ENCODE measurements at places on chromosomes 7 and 10.

DNA sequence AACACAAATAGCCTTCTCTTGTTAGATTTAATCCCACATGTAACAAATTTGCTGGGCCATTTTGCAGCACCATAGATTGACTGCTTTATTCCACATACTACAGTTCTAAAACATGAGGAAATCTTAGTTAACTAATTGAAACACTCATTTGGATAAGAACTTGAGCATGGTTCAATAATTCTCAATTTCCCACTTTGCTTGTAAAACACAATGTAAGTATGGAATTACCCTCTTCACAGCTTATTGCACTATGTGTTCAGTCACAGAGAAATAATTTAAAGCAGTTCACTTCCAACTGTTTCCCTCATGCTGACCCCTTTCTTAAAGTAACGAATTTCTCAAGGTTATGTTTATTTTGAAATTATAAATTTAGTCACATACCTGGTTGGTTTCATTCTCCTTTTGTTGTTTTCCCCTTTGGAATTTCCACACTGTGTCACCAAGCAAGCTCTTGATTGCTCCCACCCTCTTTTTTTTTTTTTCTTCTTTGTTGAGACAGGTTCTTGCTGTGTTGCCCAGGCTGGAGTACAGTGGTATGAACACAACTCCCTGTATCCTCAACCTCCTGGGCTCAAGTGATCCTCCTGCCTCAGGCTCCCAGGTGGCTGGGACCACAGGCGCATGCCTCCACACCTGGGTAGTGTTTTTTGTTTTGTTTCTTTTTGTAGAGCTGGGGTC, 425.4 kb downstream of the EXOC4 start:
- no peak for DNase-seq

GRCh38 chr10:44807451-44807850, 103.7 kb upstream of the TMEM72 start:
- DNase-seq = no peak

DNA sequence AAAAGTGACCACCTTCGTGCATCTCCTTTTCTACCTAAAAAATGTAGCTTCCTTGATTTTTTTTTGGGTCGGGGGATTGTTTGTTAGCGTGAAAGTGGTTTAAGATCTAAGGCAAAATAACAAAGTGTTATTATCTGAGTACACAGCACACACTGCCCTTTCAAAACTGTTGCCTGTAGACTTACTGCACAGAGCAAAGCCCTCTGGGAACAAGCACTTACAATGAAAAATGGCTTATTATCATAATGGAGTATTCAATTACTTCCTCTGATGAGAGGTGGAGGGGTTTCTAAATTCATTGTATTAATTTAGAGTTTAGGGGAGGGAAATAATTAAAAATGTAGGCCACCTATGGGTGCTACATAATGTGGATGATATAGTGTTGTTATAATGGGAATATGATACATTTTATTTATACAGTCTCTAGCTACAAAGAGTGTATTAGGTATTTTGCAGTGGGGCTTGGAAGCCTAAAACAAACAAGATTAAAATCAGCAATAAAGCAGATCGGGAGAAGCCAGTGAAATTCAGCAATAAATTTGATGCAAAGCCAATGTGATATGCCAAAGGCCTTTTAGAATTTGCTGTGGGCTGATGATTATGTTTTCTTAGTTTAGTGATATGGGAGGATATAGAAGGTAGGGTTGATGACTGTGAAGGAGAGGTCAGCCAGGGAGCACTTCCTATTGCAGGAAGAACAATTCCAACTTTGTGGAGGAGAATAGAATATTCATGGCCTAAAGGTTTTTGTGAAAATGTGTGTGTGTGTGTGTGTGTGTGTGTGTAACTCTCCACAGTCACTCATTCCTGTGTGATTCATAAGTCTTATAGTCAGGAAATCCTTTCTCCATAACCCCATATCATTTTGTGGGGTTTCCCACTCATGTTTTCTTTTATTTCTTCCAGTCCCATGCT, 17.7 kb upstream of the EXOC4 start:
- no peak for DNase-seq

DNA sequence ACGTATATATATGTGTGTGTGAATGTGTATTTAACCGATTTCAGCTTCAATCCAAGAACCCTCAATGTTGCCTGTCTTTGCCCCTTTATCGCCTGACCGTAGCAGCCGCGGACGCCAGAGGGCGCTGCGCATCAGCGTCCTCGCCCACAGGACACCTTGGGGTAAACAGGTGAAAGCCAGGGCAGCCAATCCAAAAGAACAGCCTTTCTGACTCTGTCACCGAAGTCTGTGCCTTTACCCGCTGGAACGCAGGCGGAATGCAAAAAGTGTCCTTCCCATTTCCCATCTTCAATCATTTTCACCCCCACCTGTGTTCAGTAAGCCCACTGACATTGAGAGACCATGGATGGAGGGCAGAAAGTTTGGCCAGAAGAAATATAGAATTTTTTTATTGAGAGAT, 3.6 kb downstream of the NXPH1 start:
- no peak for DNase-seq

DNA sequence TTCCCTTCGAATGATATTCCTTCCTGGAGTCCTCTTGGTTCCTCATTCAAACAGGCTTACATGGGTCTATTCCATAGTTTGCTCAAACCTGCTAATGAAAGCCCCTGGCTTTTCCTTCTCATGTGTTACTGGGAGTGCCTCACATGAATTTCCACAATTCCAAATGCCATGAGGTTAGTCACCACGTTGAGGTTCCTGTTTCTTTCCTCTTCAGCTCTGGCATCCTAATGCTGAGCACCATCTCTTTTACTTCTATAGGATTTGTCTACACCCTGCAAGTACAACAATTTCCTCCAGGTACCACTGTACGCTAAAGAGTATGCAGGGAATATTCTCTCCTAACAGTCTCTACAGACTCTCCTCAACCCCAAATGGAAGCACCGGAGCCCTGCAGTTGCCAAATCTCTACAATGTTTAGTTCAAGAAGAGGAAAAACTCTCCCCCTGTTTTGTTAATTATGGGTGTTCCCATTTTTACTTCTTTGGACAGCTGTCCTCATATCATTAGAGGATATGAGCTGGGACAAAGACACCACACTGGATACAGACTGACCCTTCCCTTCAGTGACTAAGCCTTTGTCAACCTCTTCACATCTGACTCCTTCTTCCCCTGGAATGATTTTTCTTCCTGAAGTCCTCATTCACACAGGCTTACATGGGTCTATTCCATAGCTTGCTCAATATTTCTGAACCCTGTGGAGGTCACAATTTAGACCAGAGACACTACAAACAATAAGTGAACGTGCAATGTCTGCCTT, 145.8 kb upstream of the BET1 start:
- DNase-seq = no peak

DNA sequence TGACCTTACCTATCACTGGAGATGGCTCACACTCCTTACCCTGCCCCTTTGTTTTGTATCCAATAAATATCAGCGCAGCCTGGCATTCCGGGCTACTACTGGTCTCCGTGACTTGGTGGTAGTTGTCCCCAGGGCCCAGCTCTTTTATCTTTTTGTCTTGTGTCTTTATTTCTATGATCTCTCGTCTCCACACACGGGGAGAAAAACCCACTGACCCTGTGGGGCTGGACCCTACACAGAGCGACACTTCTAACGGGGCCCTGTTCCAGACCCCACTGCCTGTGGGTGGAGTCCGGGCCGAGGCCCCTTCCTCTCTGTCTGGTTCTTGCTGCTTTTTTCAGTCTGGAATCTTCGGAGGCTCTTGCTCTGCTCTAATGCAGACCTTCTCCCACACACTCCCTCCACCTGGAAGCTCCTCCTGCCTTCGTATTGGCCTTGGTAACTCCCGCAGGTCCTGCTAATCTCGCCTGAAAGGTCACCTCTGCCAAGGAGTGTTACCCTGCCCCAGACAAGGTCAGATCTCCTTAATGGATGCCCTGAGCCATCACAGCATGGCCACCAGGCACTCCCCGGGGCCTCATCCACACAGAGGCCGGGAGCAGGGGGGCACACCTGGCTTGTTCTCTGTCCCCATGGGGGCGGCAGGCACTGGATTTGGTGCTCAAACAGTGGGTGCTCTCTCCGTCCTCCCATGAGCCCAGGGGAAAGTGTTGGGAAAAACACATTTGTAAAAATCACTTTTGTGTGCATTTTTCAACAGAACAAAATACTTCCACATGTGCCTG, 531.7 kb downstream of the PTPRN2 start:
- no peak for DNase-seq

- no peak for DNase-seq
These were observed 491.0 kb downstream of the PTPRN2 start for GRCh38 chr7:158096582-158096981.

DNA sequence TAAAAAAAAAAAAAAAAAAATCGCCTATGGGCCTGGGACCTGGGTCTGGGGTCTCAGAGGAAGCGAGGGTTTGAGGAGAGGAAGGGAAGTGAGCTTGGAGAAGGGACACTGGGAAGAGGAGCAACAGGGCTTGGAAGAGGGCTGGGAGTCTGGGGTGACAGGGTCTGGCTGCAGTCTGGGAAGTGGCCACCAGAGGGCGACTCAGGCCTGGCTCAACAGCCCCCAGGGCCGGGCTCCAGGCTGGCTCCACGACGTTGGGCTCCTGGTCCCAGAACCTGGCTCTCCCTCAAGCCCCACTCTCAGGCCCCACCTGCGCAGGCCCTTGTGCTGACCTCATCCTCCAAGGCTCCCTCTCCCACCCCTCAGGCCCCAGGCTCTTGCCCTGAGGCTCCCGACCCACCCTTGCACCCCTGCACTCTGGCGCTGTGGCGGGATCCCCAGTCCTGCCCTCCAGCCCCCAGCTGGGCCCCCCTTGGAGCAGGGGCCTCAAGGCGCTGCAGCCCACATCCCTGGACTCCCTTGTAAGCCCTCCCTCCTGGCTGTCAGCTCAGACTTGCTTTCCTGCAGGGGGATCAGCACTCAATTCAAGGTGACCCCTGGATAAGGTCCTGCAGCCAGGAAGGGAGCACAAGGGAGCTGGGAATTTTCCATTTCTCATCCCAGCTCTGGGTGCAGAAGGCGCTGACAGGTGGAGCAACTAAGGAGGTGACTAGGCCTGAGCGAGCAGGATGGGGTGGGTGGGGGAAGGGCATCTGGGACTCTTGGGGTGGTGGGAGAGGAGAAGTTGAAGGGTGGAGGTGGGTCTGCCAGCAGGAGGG, 5.4 kb upstream of the SPACDR start:
- peak; percentile 87 for DNase-seq

DNA sequence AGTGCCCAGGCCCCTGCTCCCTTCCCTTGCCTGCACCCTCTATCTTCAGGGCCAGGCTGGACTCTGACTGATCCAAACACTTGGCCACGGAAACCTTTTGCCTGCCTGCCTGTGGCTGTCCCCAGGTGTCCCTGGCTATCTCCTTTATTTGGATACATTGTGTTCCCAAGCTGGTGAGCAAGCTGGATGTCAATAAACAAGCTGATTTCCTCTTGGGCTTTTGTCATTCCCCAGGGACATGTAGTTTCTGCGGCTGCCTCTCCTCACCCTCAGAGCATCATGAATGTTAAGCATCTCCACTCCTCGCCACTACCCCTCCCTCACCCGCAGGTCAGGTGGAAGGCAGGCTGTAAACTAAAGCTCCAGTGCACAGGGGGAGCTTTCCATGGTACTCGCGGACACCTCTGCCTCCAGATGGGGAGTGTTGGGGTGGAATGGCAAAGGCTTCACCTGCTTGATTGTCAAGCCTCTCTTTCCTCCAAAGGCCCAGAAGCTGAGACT, 6.9 kb downstream of the GHRHR start:
- no peak for DNase-seq

GRCh38 chr10:51832652-51833383, 133.4 kb upstream of the CSTF2T start:
- peak; percentile 1 for DNase-seq

- DNase-seq = no peak
These were observed 39.1 kb downstream of the DOCK4 start for GRCh38 chr7:112167147-112167546.

GRCh38 chr10:112766636-112767035, 183.4 kb upstream of the TCF7L2 start:
- no peak for DNase-seq

- DNase-seq = no peak
These were observed 42.5 kb upstream of the EEPD1 start for GRCh38 chr7:36110584-36110983.

DNA sequence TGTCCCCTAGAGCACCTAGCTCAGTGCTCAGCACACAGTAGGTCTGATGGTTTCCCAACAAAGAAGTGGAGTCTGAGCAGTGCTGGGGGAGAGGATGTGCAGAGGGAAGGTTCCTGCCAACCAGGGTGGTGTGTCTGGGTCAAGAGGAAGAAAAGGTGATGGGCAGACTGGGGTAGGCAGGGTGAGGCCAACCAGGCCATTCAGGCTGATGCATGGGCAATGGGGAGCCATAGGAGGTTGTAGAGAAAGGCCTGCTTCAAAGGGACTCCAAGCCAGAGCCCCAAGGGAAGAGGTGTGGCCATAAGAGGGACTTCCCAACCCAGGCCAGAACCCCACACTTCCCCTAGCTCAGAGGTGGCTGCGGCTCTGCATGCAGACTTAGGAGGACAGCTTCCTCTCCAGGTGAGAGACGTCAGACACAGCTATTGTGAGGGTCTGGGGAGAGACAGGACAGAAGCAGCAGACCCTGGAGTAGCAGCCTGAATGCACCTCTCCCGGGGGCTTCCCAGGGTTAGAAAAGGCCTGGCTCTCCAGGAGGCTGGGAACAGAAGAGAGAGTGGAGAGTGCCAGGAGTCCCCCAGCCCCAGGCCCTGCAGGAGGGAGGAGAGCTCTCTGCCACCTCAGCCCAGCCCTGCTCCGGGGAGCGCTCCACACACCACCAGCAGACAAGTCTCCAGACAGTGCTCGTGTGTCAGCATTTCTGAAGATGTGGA, 87.4 kb upstream of the ZMIZ1 start:
- no peak for DNase-seq

DNA sequence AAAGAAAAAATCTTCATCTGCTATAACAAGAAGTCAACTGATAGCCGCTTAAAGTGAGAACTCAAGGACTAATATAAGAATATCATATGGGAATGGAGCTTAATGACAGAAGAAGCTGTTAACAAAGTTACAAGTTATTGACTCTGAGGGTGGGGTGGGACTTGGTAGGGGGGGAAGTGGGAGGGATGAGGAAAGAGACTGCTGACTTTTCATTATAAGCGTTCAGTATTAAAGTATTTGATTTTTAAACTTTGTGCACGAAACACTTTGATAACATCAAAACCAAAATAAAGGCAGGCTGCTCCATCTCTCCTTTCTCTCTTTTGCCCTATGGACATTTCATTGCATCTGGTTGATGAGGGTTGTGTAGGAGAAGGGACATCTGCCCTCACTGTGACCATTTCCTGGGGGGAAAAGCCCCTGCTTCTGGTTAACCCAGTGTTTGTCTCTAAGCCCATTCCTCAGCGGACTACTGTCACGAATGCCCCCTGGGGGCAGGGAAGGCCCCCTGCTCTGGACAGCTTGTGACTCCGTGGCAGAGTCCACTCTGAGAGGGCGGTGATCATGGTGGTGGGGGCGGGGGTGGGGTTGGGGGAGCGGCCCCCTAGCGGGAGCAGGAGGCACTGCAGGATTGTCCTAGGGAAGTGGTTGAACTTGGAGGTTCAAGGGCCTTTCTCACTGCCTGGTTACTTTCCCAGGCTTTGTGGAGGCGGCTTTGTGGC, 17.4 kb downstream of the SLC13A4 start:
- no peak for DNase-seq

- DNase-seq = no peak
These were observed 78.6 kb downstream of the NRF1 start for GRCh38 chr7:129689995-129690581.

Data from stimulated activated CD4-positive, alpha-beta T cell treated with anti-CD3 and anti-CD28 coated beads, Interleukin-4, amount 100 ng/mL, for 4 hours (primary cell).